Caudate nucleus (tissue), 63 donors: ENCODE measurements at places on chromosomes 5 and 9.

GRCh38 chr5:401146-402034 is 41.6 kb upstream of the EXOC3 start:
- no peak for DNase-seq

DNA sequence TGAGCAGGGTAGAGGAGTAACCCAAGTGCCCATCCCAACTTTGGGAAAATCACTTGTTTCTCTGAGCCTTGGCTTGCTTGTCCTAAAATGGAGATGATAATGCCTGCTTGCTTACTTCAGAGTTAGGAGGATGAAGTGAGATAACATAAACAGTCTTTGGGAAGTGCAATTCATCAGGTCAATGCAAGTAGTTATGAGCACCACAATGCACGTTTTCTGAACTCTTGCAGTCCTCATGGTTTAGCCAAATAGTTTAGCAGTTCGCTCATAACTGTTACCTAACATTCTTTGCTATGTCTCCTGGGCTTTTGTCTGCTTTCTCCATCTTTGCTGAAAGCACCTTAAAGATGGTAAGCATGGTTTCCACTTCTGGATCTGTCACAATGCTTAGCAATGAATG is 270.0 kb downstream of the ADAMTSL1 start:
- no peak for DNase-seq

GRCh38 chr5:176406436-176407052 is 9.8 kb downstream of the CLTB start:
- DNase-seq: no peak

GRCh38 chr9:136312009-136312375 is 8.1 kb upstream of the CCDC187 start:
- DNase-seq: no peak

DNA sequence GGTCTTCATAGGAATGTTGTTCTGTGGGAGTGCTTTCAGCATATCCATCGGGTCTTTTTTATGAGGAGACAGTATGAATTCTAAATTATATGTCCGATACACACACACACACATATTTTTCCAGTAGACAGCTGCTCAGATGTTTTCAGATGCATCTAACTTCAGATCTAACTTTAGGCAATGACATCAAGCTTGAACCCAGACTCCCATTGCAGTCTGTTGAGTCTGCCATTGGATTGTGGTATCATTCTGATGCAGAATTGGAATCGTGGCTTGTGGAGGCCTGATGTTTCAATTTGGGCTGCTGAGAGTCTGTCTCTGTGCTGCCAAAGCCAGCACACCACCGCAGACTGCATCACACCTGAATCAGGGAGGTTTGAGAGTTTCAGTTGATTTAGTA is 376.4 kb downstream of the OSTF1 start:
- no peak for DNase-seq

DNA sequence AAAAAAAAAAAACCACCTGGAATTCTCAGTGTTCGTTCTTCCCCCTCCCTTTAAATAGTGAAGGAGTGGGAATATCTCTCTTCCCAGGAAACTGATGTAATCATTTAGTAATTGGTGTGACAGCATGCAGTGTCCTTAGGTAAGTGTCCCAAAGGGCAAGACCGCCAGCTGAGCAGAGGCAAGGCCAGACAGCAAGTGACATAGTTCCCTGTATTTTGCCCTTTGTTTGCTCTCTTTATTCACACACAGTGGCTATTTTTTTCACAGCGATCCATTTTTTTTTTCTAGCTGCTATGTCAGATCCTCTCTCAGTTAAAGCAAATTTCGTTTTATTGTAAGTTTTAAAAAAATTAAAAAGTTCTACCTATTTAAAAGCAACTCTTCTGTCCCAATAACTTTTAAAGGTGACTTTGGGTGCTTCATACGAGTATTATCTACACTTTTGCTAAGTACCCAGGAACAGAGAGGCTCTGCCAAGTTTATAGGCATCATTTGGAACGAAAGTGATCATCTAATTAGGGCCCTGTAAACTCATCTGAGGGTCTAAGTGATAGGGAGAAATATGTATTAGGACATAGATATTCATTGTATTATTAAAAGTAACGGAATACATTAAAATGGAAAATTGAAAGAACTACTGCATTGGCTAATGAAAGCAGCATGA is 98.2 kb upstream of the ALDH1A1 start:
- DNase-seq: no peak

GRCh38 chr5:129046151-129046550 is 48.4 kb upstream of the ISOC1 start:
- DNase-seq: no peak

GRCh38 chr9:87783180-87783579 is 57.3 kb downstream of the CTSL start:
- no peak for DNase-seq

DNA sequence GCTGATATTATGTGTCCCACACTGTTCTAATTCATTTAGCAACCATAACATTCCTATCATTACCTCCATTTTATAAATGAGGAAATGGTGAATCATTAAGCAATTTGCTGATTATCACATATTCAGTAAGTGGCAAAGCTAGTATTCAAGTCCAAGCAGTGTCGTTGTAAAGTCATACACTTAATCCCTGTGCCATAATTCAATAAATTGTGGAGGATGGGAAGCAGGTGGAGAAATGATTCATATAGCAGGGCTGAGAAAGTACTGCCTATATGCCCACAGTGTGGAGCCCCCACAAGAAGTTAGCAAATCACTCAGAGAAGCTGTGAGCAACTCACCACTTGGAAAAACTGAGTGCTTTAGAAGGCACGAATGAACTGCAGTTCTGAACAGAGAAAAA is 691.0 kb downstream of the PTPRD start:
- DNase-seq: no peak

DNA sequence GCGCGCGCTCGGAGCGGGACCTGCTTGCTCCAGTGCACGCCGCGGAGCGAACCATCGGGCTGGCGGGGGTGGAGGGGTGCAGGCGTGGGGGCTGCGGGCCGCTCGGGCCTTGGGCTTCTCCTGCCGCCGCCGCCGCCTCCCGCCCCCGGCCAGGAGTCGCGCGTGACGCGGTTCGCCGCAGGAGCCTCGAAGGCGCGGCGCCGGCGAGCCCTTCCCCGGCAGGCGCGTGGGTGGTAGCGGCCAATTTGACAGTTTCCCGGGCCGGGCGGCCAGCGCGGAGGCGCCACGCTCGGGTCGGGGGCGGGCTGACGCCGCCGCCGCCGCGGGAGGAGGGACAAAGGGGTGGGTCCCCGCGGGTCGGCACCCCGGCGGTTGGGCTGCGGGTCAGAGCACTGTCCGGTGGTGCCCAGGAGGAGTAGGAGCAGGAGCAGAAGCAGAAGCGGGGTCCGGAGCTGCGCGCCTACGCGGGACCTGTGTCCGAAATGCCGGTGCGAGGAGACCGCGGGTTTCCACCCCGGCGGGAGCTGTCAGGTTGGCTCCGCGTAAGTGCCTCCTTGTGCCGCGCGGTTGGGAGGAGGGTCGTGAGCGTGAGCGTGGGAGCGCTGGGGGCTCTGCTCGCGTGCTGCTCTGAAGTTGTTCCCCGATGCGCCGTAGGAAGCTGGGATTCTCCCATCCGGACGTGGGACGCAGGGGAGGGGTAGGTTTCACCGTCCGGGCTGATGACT is at the start of gene TJP2:
Gene TJP2 (plus strand): TSS at position 387 of the 725 bp plus-strand sequence. CDS start 96 bp downstream, at position 483.
- DNase-seq: peak; percentile 60

GRCh38 chr9:126216826-126217225 is 109.8 kb upstream of the MVB12B start:
- DNase-seq: no peak

DNA sequence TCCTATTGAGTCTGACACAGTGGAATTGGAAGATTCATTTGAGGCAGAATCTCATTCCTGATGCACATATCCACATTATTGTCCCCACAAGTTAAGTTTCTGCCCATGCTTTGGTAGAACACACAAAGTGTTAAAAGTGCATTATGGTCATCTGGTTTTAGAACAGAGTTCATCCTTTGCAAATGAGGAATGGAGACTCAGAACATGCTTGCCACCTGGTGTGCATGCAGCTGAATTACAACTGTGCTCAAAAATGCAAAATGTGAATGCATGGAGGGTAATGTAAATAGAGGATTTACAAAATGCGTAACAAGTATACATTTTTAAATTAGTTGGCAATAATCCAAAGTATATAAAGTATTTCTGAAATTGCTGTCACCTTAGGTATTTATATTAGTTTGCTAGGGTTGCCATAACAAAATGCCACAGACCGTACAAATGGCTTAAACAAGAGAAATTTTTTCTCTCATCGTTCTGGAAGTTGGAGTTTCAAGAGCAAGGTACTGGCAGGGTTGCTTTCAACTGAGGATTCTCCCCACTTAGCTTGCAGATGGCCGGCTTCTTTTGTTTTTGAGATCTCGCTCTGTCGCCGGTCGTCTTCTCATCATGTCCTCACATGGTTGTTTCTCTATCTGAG is 671.1 kb downstream of the TAF11L14 start:
- DNase-seq: no peak

DNA sequence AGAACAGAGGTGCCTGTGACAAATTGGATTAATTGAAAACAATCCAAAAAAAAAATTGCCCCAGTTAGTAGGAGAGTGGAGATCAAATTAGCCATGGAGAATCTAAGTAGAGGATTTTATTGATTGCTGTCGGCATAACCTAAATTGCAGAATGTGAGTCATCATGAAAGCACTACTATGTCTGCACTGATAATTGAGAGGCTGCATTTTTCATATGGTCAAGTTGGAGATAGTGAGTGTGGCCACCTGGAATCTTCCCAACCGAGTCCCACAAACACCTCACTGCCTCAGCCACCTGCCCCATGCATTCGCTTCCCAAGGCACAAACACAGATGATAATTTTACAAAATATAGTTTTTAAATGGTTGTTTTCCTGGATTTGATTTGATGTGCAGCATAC is 123.7 kb downstream of the NTRK2 start:
- no peak for DNase-seq

DNA sequence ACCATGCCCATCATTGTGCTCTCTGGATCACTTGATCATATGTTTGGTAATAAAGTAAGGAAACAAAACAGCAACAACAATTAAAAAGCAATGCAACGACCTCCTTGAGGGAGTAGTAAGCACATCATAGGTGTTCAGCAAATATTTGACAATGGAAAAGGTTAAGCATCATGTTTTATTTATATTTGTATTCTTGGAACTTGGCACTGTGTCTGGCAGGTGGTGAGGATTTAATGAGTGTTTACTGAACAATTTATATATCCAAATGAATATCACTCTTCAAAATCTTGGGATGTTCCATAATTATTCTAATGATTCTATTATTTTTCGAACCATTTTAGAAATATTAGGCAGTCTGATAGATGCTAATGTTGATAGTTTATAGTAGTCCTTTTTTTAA is 6.2 kb downstream of the PIP5K1B start:
- DNase-seq: no peak

- no peak for DNase-seq
Observed at GRCh38 chr5:135761746-135762145, 72.7 kb upstream of the SLC25A48 start.

DNA sequence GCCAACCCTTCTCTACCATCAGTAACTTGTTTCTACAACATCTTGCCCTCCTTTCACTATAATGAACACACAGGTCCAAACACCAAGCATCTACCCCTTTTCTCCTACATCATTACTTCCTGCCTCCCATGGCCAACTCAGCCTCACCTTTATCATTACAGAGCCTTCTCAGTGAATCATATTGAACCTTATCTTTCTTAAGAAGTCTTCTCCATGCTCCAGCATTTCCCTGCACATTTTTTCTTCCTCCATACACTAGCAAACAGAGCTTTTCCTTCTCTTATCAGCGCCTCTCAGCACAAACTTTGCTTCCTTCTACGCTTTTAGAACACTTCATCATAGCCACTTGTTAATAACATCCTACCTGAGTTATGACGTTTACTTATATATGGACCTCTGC is 148.2 kb downstream of the ARL15 start:
- DNase-seq: no peak

DNA sequence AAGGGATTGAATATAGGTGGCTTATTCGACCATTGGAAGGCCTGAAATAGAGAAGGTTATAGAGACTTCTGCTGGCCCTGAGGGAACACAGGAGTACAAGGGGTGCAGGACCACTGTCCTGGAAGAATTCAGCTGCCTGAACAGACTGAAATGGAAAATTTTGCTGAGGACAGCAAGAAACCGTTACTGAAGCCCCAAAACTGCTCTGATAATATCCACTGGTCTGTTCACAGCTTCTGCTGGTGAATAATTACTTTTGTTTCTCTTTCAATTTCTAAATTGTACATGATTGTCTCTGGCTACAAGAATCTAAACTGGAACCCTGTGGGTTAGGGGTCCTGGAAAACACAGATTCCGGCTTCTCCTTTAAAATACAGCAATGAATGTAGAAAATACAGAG is 218.5 kb upstream of the CDH12 start:
- DNase-seq: no peak

GRCh38 chr5:131647048-131647769 is 12.2 kb upstream of the RAPGEF6 start:
- DNase-seq: no peak

DNA sequence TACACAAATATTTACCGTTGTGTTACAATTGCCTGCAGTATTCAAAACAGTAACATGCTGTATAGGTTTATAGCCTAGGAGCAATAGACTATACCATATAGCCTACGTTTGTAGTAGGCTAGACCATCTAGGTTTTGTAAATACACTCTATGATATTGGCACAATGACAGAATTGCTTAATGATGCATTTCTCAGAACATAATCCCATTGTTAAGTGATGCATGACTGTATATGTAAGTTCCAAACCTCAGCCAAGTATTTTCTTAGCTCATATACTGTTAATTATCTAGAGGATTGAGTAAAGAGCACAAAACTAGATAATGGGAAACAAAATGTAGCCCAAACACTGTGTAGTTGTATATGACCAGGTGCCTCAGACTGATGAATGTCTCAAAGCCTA is 220.1 kb downstream of the ANXA1 start:
- DNase-seq: no peak

GRCh38 chr9:5186416-5187169 is 1.2 kb upstream of the INSL6 start:
- DNase-seq: no peak

DNA sequence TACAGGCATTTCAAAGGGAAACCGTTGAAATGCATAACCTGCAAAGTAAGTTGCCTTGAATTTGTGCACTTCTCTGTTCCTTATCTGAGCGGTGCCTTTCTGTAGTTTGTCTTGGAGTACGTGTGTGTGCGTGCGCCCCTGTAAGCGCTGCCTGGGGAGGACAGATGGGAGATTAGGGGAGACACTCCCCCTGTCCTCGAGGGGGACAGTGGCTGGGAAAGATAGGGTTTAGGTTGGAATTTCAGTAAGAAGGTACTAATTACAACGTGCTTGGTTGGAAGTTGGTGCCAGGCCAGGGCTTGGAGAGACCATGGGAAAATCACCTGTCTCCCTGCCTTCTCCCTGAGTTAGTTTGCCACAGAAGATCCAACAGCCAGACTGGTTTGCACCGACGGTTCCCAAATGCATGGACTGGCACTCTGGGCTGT is 73.2 kb downstream of the PIK3R1 start:
- peak; percentile 44 for DNase-seq

- no peak for DNase-seq
Observed at GRCh38 chr9:38107405-38107804, 38.4 kb upstream of the SHB start.

- no peak for DNase-seq
Observed at GRCh38 chr5:52922384-52922783, 66.8 kb upstream of the ITGA2 start.

GRCh38 chr5:167049043-167049663 is 1242.3 kb upstream of the WWC1 start:
- DNase-seq: no peak
